ENCODE measurements at places on chromosomes 2 and 18.

DNA sequence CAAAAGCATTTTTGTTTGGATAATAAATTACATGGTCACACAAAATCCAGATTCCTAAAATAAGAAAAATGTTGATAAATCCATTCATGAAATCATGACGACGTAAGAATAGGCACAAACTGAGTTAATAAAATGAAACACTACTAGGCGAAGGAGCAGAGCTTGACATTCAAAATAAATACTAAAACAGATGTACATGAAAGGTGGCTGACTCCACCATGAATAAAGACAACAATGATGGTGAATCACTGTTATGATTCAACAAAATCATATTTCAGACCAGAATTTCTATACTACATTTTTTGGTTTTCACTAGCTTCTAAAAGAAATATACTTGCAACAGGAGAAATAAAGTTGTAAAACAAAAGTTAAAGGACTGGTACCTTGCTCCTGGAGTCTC, 122.0 kb upstream of the RNU4ATAC start:
- DNase-seq = no peak

- DNase-seq = no peak
Measured at GRCh38 chr2:238418999-238419546, 7.7 kb upstream of the ASB1 start.

DNA sequence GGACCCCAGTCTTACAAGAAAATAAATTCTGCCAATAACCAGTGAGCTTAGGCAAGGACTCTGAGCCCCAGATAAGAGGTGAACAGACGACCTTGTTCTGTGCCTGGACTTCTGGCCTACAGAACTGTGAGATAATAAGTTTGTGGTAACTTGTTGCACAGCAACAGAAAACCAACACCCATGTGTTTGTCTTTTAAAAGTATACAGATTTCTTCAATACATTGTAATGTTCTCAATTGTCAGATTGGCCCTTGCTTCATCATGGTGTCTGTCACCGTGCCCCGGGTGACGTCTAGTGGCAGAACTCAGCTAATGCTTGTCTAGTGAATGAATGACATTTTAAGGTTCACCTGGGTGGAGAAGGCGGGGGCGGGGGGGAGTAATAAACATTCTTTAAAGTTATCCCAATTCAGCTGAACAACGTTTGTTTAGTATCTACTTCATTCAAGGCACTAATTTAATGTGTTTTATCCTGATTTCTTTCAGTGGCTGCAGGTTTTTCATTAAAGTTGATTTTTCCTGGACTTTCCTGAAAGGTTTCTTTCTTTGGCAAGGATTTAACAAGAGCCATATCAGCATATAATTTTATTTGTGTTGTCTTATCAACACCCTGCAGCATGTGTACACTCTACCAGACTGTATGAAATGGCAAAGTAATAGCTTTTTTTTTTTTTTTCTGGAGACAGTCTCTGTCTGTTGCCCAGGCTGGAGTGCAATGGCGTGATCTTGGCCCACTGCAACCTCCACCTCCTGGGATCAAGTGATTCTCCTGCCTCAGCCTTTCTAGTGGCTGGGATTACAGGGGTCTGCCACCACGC, 123.8 kb upstream of the DLX2 start:
- no peak for DNase-seq

DNA sequence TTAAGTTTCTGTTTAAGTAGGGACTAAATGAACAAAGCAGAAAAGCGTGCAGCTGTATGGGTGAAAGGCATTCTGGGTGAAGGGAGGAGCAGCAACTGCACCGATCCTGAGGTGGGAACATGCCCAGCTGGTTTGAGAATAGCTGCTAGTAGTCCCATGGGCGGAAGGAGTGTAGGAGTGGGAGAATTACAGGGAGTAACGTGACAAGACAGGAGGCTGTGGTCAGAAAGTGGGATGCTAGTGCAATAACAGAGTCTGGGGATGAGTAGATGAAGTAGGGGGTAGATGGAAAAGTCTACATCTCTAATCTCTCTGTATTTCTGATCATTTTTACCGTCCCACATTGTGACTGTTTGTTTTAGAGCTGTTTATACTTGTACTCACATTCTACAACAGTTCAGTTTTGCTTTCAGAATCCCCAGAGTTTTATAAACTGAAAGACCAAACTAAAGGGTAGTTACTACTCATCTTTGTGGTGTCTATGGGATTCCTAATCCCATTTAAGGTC, 118.9 kb downstream of the LCLAT1 start:
- DNase-seq = no peak

- DNase-seq = no peak
Measured at GRCh38 chr2:176566961-176567360, 297.7 kb downstream of the MTX2 start.

DNA sequence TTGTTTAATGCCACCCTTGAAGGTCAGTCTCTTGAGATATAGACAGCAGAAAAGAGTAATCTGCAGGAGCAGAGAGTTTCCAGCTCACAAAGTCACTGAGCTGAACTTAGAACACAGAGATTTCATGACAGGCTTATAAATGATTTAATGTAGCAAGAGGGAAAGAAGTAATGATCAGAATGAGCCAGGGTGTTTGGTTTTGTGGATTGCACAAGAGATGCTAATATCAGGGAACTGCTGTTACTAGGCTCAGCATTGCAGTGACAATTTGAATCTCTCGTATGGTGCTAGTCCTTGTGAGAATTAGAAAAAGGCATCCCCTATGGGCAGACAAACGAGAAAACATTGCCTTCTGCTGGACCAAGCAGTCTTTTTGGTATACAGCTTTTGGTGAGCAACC, 61.7 kb upstream of the ITGB6 start:
- DNase-seq = no peak

Measured in activated CD8-positive, alpha-beta memory T cell treated with anti-CD3 and anti-CD28 coated beads for 1 hour (primary cell).